ENCODE measurements at places on chromosomes 2 and 18.
A peak's percentile ranks its signal among the peaks of the same experiment; 100 is the strongest.

GRCh38 chr2:11692966-11693521 lies 23.0 kb upstream of the NTSR2 start:
- DNase-seq, result peak; percentile 75

DNA sequence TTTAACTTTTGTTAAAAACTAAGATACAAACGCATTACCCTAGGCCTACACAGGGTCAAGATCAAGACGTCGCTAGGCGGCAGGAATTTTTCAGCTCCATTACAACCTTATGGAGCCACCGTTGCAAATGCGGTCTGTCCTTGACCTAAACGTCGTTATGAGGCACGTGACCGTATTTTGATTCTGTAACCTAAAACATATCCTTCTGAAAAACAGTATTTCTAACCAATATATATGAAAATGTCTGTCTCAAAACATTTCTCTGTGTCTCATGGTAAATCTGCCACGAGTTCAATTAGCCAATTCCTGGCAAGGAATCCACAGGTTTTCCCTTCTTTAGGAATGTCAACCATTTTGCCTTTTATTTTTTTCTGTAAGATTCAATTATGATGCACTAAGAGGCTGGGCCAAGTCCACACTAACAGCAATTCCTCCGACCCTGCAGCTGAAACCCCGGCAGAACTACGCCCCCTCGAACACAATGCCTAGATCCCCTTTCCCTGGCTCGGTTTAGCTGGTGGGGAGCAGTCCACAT lies 1.7 kb downstream of the RTN4 start:
- no peak for DNase-seq

GRCh38 chr2:238259061-238260020 lies 19.5 kb upstream of the HES6 start:
- DNase-seq, result no peak

GRCh38 chr18:39519741-39520140 lies 1954.1 kb upstream of the CELF4 start:
- no peak for DNase-seq

- no peak for DNase-seq
These were observed 88.6 kb upstream of the ACAA2 start for GRCh38 chr18:49901862-49902340.

GRCh38 chr2:73939419-73939818 lies 12.7 kb downstream of the DGUOK start:
- DNase-seq, result no peak

- DNase-seq, result no peak
These were observed 85.3 kb downstream of the EPAS1 start for GRCh38 chr2:46382331-46383112.

- no peak for DNase-seq
These were observed 17.9 kb downstream of the REV1 start for GRCh38 chr2:99471654-99472599.

- peak; percentile 49 for DNase-seq
These were observed 73.0 kb upstream of the KCTD1 start for GRCh38 chr18:26621161-26622026.

DNA sequence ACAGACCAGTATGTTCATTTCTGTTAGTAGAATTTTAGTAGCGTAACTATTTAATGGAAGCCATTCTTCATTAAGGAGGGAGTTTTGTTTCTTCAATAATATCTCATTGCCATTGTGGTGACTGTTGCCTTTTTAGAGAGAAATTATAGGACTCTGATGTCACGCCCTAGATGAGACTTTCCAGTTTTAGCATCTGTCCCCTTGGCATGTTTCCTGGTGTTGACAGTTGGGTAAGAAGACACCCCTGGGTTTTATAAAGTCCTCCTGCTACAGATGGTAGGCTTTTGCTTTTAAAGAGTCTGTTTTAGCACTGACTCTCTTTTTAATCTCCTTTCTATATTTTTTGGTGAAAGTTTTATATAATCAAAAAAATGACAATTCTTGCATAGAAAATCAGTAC lies 41.9 kb downstream of the KCNJ3 start:
- DNase-seq, result no peak

DNA sequence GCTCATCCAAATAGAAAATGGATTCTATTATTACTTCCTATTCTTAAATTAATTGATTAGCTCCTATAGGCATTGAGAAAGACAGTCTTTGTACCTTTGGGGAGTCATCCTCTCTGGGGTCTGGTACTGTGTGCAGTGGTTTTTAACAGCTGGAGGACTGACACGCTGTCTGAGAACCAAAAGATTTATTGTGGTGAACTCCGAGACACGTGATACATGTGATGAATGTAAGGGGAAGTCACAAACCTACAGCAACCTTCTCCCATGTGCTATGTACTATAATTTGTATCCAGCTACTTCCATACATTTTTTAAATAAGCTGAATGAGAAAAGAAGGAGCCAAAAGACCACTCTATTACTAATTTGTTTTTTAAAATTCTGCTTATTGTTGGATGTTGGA lies 133.7 kb downstream of the GALNT3 start:
- no peak for DNase-seq

GRCh38 chr2:38552259-38552658 lies 50.5 kb downstream of the HNRNPLL start:
- DNase-seq, result no peak

GRCh38 chr2:100137866-100138570 lies 4.4 kb downstream of the AFF3 start:
- DNase-seq, result no peak

- no peak for DNase-seq
These were observed 112.8 kb downstream of the UPP2 start for GRCh38 chr2:158214431-158214830.

All from activated CD8-positive, alpha-beta memory T cell treated with anti-CD3 and anti-CD28 coated beads, Interleukin-2, amount 10 ng/mL, durations not matched to agents 7 days and 5 days (primary cell).